ENCODE measurements at places on chromosomes 3 and 15. TPM values are rescaled to one million over a fixed set of nuclear protein-coding genes. Genes with fewer than 3 reads are reported as not detected.

DNA sequence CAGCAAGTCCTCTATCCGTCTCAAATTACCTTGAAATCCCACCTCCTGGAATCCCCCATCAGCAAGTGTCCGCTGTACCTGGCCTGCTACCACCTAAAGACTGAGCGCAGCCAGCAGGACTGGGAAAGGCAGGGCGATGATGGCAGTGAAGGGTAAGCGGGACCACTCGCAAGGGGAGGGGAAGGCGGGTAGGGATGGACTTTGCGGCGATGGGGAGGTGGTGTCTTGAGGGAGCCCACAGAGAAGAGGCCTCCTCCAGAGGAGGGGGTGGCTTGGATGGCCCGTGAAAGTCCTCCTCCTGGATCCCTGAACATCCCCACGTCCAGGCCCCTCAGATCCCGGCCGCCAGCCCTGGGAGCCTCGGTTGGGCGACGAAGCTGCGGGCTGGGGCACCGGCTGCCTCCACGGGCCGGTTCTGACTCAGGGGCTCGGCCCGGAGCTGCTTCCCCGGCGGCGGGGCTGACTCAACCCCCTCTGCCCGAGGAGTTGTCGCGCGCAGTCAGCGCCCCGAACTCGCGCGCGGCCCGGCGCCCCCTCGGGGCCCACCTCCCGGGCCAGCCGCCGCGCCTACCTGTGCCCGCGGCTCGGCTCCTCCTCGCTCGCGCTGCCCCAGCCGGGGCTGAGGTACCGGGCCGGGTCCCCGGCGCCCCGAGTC lies 512 bp downstream of the LARP6 start:
- peak overlapping the region; percentile 74 for H3K4me3 ChIP-seq
- H3K4me1 ChIP-seq: peaks cover 3% of the 10 kb centered on the region
- peak; percentile 76 for DNase-seq
- no peaks in the 10 kb centered on the region for H3K36me3 ChIP-seq
- H3K27me3 ChIP-seq: no peaks in the 10 kb centered on the region

DNA sequence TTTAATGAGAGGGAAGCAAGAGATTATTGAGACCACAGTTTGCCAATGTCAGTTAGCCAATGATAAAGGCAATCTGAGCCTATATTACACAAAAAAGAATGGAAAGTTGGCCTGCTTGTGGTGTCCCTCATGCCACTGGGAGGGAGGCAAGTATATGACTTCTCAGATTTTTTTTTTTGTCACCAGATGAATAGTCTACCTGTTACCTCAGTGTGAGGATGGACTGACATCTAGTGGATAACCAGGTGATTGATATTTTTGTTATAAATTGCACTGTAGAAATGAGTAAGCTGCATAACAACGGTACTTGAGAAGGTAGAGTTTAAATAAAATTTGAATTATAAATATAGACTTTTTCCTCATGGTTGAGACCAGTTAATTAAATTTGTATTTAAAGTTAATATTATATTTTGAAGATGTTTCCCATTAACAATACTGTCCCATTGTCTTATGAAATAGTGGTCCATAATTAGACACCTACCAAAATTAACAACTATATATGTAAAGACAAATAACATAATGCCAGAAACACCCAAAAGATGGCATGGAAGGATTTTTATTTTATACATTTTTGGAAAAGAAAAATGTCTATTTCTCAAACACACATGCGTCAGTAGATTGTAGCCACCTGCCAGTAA lies 237.8 kb upstream of the GADL1 start:
- H3K27ac ChIP-seq: no peak overlapping the region
- H3K27me3 ChIP-seq: no peaks in the 10 kb centered on the region
- no peaks in the 10 kb centered on the region for H3K36me3 ChIP-seq
- H3K4me3 ChIP-seq: no peak overlapping the region

GRCh38 chr15:48693484-48693883 lies 48.0 kb upstream of the FBN1 start:
- no peak for DNase-seq
- H3K27me3 ChIP-seq: no peaks in the 10 kb centered on the region
- no peak overlapping the region for H3K4me3 ChIP-seq
- H3K4me1 ChIP-seq: no peaks in the 10 kb centered on the region
- H3K36me3 ChIP-seq: no peaks in the 10 kb centered on the region
- no peak overlapping the region for H3K27ac ChIP-seq

DNA sequence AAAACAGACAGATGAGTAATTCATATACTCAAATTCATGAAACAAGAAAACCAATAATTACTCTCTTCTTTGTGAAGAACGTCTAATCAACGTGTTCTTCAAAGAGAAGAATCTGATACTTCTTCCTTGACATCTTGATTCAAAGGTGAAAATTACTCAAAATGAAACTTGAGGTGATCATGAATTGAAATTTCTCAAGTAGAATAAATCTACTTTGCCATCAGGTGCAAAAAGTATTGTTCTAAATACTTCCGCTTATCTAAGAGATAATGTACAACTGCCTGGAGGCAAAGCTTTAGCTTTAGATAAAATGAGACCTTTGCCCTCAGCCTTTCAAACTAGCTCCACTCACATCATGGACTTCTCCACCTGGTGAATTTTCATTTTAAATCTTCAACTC lies 13.9 kb upstream of the XXYLT1 start:
- H3K27me3 ChIP-seq: no peaks in the 10 kb centered on the region
- H3K4me1 ChIP-seq: no peaks in the 10 kb centered on the region
- no peak for DNase-seq
- H3K36me3 ChIP-seq: peaks cover 2% of the 10 kb centered on the region

DNA sequence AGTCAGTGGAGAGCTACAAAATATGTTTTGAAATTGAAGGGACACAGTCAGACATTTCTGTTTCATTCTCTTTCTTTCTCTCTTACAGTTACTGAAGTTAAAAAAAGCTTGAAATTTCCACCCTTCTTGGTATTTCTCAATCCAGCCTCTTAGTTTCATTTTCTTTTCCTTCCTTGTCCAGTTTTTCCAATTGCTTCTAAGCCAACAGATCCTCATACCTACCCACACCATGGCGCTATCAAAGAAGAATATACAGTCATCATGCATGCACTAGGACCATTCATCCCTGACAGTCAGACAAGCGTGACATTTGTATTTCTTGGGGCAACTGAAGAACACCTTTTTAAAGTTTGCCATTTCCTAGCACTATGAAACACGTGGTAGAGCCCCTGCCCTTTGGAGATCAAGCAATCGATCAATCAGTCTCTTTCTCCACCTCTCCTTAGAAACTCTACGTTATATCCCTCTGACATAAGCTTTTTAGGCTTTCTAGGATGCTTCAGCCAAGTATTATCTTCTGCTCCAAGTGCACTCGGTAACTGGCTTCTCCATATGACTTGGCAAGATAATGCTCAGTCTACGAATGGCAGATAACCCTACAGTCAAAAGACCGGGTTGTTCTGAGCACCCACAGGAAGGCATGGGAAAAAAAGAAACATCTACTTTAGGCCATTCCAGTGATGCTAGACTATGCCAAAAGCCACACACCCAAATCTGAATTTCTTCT lies 65.4 kb downstream of the FBN1 start:
- H3K27ac ChIP-seq: no peak overlapping the region
- H3K4me3 ChIP-seq: no peak overlapping the region
- H3K4me1 ChIP-seq: no peaks in the 10 kb centered on the region
- DNase-seq: no peak

DNA sequence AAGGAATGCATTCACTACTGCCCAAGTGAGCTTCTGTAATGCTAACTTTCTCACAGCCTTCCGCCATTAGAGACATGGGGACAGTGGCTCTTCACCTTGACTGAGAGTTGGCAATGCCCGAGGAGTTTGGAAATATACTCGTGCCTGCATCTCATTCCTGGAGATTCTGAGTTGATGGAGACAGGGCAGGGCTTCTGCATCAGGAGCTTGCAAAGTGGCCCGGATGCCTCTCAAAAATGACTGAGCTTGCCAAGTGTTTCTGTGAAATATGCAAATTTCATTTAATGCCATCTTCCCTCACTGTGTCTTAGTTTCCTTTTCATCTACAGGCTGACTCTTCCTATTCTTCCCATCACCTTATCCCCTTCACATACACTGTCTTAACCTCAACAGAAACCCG lies 346.2 kb downstream of the GRM7 start:
- no peaks in the 10 kb centered on the region for H3K4me1 ChIP-seq
- H3K4me3 ChIP-seq: no peak overlapping the region
- no peak for DNase-seq
- H3K27ac ChIP-seq: no peak overlapping the region
- no peaks in the 10 kb centered on the region for H3K36me3 ChIP-seq
- H3K27me3 ChIP-seq: no peaks in the 10 kb centered on the region

GRCh38 chr3:99967796-99968195 lies 146.5 kb downstream of the FILIP1L start:
- H3K36me3 ChIP-seq: no peaks in the 10 kb centered on the region
- H3K4me1 ChIP-seq: no peaks in the 10 kb centered on the region
- H3K27me3 ChIP-seq: no peaks in the 10 kb centered on the region
- no peak for DNase-seq
- H3K4me3 ChIP-seq: no peak overlapping the region

DNA sequence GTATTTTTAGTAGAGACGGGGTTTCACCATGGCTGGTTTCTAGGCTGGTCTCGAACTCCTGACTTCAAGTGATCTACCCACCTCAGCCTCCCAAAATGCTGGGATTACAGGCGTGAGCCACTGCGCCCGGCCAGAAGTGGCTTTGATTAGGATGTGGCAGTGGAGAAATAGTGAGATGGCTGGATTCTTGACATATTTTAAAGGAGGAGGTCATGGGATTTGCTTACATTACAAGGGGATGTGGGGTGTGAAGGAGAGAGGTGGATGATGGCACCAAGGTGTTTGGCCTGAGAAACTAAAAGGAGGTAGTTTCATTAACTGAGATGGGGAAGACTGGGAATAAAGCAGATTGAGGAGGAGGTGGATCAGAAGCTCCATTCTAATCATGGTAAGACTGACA lies 15.0 kb upstream of the LTF start:
- H3K27ac ChIP-seq: no peak overlapping the region
- H3K4me1 ChIP-seq: no peaks in the 10 kb centered on the region
- no peak overlapping the region for H3K4me3 ChIP-seq
- H3K36me3 ChIP-seq: no peaks in the 10 kb centered on the region

DNA sequence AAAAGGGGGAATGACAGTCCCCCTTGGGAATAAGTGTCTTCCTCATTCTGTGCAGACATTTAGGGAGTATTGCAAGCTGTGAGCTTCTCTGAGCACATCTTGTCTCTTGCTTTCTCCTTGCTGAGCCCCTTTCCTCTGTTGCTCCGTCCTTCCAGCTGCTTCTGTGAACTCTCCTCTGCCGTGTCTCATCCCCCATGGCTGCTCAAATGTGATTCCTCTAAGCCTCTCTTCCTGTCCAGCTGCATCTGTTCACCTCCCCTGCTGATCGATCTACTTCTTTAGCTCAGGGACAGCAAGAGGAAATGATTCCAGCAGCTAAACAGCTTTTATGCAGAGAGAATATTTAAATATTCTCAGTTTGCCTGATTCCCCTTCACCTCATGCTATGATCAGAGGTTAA lies 328.0 kb upstream of the DNAJC19 start:
- H3K27ac ChIP-seq: no peak overlapping the region
- no peak overlapping the region for H3K4me3 ChIP-seq
- H3K36me3 ChIP-seq: no peaks in the 10 kb centered on the region
- no peaks in the 10 kb centered on the region for H3K4me1 ChIP-seq
- H3K27me3 ChIP-seq: no peaks in the 10 kb centered on the region

C3orf52 gene
- 13.1 TPM for total RNA-seq
